ENCODE measurements at places on chromosomes 1 and 21. TPM values are rescaled to one million over a fixed set of nuclear protein-coding genes. Genes with fewer than 3 reads are reported as not detected.

- no peak overlapping the region for H3K27ac ChIP-seq
- no peak for DNase-seq
- H3K36me3 ChIP-seq = peaks cover 55% of the 10 kb centered on the region
- H3K27me3 ChIP-seq = no peaks in the 10 kb centered on the region
Measured at GRCh38 chr1:63662056-63662836, 69.0 kb downstream of the PGM1 start.

GRCh38 chr1:209787551-209787950 is 3.2 kb upstream of the C1orf74 start:
- peaks cover 25% of the 10 kb centered on the region for H3K36me3 ChIP-seq
- H3K27me3 ChIP-seq = peaks cover 2% of the 10 kb centered on the region
- no peak overlapping the region for H3K27ac ChIP-seq
- DNase-seq = no peak
- no peak overlapping the region for H3K4me3 ChIP-seq
- peaks cover 63% of the 10 kb centered on the region for H3K4me1 ChIP-seq

- H3K27me3 ChIP-seq = no peaks in the 10 kb centered on the region
- no peak for DNase-seq
- no peak overlapping the region for H3K27ac ChIP-seq
- no peaks in the 10 kb centered on the region for H3K36me3 ChIP-seq
- H3K4me3 ChIP-seq = no peak overlapping the region
- no peaks in the 10 kb centered on the region for H3K4me1 ChIP-seq
Measured at GRCh38 chr1:77339326-77339725, 57.5 kb downstream of the AK5 start.

The GNAT2 gene
- not detected for total RNA-seq

- H3K27ac ChIP-seq = no peak overlapping the region
- no peak overlapping the region for H3K4me3 ChIP-seq
- no peaks in the 10 kb centered on the region for H3K27me3 ChIP-seq
Measured at GRCh38 chr1:215507119-215507518, 60.0 kb upstream of the KCTD3 start.

The CR1L gene
- total RNA-seq = not detected

DNA sequence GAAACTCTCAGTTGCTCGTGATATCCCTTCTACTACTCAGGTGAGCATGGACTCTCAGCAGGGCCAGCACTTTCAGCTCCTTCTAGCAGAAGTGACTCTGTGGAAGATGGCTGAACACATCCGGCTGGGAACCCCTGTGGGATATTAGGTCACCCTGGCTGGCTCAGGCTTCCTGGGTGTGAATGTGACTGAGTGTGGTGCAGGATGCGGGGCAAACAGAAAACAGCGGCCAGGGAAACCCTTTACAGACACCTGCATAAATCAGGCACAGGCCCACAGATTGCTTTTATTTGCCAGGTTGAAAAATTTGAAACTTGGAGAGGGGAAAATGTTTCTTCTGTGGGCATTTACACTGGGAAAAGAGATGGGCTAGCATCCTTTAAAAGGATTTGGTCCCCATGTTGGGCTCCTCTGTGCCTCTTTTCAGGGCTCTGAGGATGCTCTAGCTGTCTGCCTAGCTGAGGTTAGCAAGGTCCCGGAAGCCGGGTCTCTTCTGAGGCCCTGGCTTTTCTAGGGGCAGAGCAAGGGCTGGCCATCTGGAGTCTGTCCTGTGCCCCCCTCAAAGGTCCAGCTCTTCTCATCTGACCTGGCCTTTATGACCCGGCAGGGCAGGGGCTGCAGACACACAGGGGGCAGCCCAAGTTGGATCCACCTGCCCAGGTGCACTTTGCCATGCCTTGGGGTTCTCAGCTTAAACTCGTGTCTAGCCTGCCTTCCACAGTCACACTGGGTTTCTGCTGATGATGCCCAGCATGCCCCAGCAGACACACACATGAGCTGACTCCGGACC is 243.0 kb downstream of the SIPA1L2 start:
- no peak for DNase-seq
- no peaks in the 10 kb centered on the region for H3K27me3 ChIP-seq
- H3K36me3 ChIP-seq = no peaks in the 10 kb centered on the region

DNA sequence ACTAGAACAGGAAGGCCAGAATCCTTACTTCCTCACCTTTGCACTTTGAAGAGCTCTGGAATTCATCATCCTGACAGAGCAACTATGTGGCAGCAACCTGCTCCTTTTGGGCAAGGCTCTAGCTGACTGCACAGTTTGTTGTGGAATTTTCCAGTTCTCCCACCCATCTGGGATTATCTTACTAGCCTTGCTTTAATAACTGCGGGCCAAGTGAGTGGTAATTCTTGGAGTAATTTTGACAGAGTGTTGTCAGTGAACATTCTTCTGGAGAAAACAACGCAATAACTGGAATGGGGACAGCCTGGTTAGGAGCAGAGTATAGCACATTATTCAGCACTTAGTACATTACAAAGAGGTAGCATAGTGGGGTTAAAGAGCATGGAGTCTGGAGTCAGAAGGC is 75.3 kb downstream of the NTMT2 start:
- DNase-seq = no peak
- no peak overlapping the region for H3K4me3 ChIP-seq
- H3K27me3 ChIP-seq = peaks cover 5% of the 10 kb centered on the region

The ARHGAP29 gene
- total RNA-seq = 0.05 TPM

DNA sequence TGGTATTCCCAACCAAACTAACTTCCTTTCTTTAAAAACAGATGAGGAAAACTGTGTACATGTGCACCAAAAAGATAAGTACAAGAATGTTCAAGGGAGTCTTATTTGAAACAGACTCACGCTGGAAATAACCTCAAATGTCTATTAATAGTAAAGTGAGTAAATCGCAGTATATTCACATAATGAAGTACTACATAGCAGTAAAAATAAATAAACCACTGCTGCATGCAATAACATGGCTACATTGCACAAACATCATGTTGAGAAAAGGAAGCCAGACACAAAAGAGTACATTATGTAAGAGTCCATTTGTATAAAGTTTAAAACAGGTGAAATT is 5.2 kb upstream of the DENND2D start:
- H3K4me1 ChIP-seq = peaks cover 54% of the 10 kb centered on the region
- no peak overlapping the region for H3K27ac ChIP-seq
- no peaks in the 10 kb centered on the region for H3K36me3 ChIP-seq
- peaks cover 14% of the 10 kb centered on the region for H3K27me3 ChIP-seq
- DNase-seq = no peak

The LRRC39 gene
- 0.60 TPM for total RNA-seq

DNA sequence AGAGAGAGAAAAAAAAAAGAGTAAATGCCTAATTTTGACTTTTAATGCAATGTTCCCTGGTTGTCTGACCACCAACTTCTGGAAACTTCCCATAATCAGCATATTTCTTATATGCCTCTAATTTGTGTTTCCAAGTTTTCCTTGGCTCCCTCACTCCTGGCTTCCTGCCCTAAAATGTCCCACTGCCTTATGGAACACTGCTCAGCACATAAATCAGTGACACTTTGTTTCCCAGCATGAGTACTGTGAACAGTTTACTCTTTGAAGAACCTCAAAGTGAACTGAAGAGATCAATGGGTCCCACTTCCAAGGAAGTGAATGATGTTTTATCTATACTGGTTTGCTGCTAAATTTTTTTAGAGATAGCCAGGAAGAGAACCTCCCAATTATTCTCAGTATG is 271.3 kb upstream of the PRMT6 start:
- H3K27ac ChIP-seq = no peak overlapping the region
- no peak overlapping the region for H3K4me3 ChIP-seq
- no peaks in the 10 kb centered on the region for H3K36me3 ChIP-seq
- no peaks in the 10 kb centered on the region for H3K4me1 ChIP-seq
- no peaks in the 10 kb centered on the region for H3K27me3 ChIP-seq

- H3K27me3 ChIP-seq = no peaks in the 10 kb centered on the region
- no peak for DNase-seq
- peaks cover 16% of the 10 kb centered on the region for H3K4me1 ChIP-seq
- peaks cover 78% of the 10 kb centered on the region for H3K36me3 ChIP-seq
- H3K27ac ChIP-seq = no peak overlapping the region
Measured at GRCh38 chr1:11067716-11068599, 8.1 kb upstream of the SRM start.

The GJB3 gene
- not detected for total RNA-seq

The AGTRAP gene
- 52.7 TPM for total RNA-seq

- H3K4me1 ChIP-seq = peaks cover 10% of the 10 kb centered on the region
- no peak overlapping the region for H3K4me3 ChIP-seq
- no peaks in the 10 kb centered on the region for H3K27me3 ChIP-seq
Measured at GRCh38 chr1:234628089-234628488, 18.1 kb upstream of the IRF2BP2 start.

DNA sequence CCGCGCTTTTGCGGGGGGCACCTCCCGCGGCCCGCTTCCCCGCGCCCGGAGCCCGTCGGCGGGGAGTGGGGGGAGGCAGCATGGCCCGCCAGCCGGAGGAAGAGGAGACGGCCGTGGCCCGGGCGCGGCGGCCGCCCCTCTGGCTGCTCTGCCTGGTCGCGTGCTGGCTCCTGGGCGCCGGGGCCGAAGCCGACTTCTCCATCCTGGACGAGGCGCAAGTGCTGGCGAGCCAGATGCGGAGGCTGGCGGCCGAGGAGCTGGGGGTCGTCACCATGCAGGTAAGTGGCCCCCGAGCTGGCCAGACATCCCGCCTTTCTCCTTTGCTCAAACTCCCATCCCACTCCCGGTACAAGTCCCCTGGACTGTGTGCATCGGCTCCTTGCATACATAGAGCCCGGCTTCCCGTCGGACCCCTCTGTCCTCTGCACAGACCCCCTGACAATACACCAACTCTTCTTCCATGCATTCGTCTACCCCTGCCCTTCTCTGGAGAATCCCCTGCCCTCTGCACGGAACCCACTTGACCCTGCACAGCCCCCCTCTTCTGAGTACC is 812 bp downstream of the CACHD1 start:
- no peaks in the 10 kb centered on the region for H3K36me3 ChIP-seq
- H3K4me1 ChIP-seq = peaks cover 11% of the 10 kb centered on the region
- no peak overlapping the region for H3K27ac ChIP-seq
- H3K4me3 ChIP-seq = peak overlapping the region; percentile 64

Data from activated CD4-positive, alpha-beta memory T cell treated with anti-CD3 and anti-CD28 coated beads, Interleukin-2, amount 10 ng/mL, durations not matched to agents 7 days and 5 days (primary cell).